ENCODE measurements at places on chromosomes 16 and 17.

GRCh38 chr17:5241861-5242671 lies 7.4 kb upstream of the SCIMP start:
- DNase-seq = no peak

GRCh38 chr17:20172376-20172775 lies 163.2 kb downstream of the SPECC1 start:
- DNase-seq = no peak

GRCh38 chr17:13544765-13545164 lies 57.0 kb downstream of the HS3ST3A1 start:
- DNase-seq = no peak

DNA sequence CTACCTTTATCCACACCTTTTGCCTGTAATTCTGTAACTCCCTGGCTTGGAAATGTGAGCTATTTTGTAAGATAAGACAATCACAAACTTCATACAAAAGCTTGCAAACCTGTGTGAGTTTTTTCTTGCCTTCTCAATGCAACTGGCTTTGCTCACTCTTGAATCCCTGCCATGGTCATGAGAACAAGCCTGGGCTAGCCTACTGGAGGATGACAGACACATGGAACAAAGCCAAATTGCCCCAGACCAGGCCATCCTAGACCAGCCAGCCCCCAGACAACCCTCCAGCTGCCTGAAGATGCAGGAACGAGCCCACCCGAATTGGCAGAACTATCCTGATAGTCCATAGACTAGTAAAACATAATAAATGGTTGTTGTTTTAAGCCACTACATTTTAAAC lies 466.6 kb upstream of the ERCC4 start:
- no peak for DNase-seq

DNA sequence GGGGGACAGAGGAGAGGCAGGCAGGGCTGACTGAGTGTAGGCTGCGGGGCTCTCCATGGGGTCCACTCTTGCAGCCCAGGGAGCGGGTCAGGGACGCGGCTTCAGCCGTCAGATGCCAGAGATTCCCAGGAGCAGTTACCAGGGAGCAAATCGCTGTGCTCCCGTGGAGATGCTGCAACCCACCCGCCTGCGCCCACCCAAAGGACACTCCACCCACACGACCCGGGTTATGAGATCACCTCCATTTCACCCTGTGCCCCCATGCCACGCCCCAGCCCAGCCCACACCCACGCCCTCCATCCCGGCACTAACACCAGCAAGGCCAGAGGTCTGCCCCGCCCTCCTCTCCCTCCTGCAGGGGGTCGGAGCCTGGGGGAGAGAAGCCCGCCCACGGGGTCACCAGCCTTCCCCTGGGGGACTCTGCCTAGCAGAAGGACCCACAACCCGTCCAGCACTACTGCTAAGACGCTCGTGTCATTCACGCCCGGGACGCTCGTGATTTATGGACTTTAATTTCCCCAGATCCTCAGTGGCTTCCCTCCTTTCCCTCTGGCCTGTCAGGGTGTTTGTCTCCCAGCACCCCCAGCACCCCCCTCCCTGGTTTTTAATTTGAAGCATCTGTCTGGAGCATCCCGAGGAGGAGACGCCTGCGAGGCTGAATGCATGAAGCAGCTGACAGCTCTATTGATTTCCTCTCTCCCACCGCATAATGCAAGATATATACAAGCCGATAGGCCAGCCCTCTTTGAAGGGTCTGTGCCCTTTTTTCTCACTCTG lies 6.7 kb upstream of the RPL38 start:
- no peak for DNase-seq

DNA sequence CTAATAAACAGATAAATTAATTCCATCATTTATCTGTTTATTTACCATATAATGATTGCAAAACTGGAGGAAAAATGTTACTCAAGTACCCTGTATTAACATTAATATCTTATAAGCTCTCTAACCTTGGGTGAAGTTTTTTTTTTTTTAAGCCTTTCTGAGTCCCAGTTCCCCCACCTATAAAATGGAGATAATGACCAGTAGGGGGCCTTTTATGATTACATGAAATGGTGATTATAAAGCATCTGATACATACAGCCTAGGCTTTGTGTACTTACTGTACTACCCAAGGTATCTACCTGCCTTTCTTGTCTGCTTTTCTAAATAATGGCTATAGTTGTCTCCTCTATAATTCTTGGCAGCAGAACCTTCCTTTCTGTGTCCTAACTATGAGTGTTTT lies 22.6 kb downstream of the LRRC36 start:
- DNase-seq = no peak

Data from frontal cortex (tissue), 4 donors.